EL (cell line): ENCODE measurements at places on chromosomes 5 and 9.

DNA sequence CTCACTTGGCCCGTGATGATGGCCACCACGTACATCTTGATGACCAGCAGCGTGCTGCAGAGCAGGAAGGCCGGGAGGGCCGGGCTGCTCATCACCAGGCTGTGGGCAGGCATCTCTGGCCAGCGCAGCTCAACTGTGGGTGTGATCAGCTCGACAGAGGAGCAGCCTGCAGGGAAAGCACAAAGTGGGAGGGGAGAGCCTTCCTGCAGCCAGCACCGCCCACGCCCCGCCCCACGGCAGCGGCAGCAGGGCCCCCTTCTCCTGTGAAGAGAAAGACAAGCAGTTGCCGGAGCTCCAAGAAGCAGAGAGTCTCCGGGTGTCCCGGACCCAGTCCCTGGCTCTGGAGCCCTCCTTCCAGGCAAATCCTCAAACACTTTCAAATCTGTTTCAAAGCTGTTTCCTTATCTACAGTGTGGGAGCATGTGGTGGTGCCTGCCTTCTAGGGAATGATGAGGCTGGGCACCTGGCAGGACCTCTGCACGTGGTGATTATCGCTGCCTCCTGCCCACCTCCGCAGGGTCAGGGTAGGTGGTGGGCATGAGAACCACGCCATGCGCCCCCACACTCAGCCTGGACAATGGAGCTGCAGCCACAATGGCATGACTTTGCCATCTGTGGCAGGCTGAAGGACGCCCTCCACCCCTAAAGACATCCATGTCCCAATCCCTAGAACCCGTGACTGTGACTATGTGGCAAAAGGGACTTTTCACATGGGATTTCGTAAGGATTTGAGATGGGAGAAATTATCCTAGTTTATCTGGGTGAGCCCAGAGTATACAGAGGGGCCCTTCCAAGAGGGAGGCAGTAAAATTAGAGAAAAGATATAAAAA is at the start of gene PTGES:
Gene PTGES, minus strand, starts transcription at position 143 of the 830 bp plus-strand sequence. Its CDS starts 30 bp downstream, at position 113.
- DNase-seq: peak; percentile 88

GRCh38 chr5:170479484-170479883 is 24.3 kb upstream of the KCNIP1 start:
- peak; percentile 62 for DNase-seq

DNA sequence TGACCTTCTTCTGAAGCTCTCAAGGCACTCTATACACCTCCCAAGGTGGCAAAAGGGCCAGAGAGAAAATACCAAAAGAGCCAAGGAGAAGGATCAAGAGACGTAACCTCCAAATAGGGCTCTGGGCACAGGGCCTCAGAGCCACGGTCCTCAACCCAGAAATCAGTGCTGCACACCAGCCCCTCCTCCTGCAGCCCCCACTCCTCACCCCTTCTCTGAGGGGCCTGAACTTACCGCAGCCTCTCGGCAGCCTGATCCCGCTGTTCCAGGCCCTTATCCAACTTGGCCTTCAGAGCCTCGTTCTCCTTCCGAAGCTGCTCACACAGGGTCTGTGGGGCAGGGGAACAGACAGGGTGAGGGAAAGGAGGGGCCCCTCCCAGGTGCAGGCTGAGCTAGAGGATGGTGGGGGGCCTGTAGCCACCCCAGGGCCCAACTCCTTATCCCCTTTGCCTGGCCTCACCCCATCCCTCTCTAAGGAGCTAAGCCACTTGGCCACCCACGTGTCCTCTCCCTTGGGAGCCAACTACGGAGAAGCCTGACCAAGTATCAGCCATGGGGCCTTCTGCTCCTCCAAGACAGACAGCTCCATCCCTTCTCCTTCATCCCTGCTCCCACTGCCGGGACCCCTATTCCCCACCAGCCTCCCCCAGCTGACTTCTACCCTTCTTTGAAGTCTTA is 28.8 kb downstream of the TNIP1 start:
- DNase-seq: no peak

- no peak for DNase-seq
These were observed 78.4 kb downstream of the MACIR start for GRCh38 chr5:103336941-103337340.

DNA sequence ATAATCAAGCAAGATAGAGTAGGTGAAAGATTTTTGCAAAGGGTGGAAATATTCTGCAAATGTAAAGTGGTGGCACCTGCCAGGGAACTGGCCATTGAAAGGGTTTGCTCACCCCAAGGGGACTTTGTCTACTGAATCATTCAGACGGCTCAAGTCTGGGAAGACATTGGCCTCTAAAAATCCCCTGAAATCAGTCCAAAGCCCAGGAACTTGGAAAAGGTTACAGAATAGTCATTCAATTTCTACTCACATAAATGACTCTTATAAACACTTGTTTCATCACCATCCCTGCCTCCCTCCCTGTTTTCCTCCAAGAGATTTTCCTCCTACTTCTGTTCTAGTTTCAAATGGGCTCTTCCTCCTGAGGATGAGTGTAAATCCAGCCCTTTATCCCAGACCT is 28.5 kb downstream of the ZNF366 start:
- DNase-seq: no peak

DNA sequence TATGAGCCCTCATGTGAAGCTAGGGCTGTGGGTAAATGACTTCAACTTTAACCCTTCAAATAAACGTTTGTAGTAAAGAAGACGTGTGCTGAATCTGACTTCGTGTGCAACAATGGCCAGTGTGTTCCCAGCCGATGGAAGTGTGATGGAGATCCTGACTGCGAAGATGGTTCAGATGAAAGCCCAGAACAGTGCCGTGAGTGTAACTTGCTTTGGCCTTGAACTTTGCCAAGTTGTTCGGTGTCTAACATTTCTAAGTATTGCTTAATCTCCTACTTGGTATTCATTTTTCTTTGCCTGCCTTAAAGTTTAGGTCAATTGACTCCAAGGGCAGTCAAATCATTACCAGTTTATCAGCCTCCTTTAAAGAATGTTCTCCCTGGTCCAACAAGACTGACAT is 18.2 kb downstream of the VLDLR start:
- no peak for DNase-seq
